SK-MEL-5 (cell line): ENCODE measurements at places on chromosomes 1 and 21. TPM values are rescaled to one million over a fixed set of nuclear protein-coding genes. Genes with fewer than 3 reads are reported as not detected.

RAB13 gene
- 52.4 and 55.6 TPM in 2 replicates for total RNA-seq

FCAMR gene
- total RNA-seq, result not detected in 2 replicates

SIK1 gene
- total RNA-seq, result 2.3 and 3.2 TPM in 2 replicates

APOBEC4 gene
- not detected in 2 replicates for total RNA-seq

PKLR gene
- 0.11 TPM in 1 of 2 replicates, not detected in the other for total RNA-seq

SLC25A44 gene
- total RNA-seq, result 26.0 and 26.6 TPM in 2 replicates

SLC50A1 gene
- 57.4 and 61.6 TPM in 2 replicates for total RNA-seq

TTC34 gene
- 0.03 TPM in 2 replicates for total RNA-seq

TMEM52 gene
- 0.67 TPM in 1 of 2 replicates, not detected in the other for total RNA-seq

ADGRB2 gene
- 4.2 and 4.4 TPM in 2 replicates for total RNA-seq

- DNase-seq, result peak; percentile 43
These were observed 12.9 kb downstream of the ATP1B1 start for GRCh38 chr1:169119405-169119804.

GRCh38 chr1:220483700-220484099 is 44.2 kb upstream of the MARK1 start:
- no peak for DNase-seq

DNA sequence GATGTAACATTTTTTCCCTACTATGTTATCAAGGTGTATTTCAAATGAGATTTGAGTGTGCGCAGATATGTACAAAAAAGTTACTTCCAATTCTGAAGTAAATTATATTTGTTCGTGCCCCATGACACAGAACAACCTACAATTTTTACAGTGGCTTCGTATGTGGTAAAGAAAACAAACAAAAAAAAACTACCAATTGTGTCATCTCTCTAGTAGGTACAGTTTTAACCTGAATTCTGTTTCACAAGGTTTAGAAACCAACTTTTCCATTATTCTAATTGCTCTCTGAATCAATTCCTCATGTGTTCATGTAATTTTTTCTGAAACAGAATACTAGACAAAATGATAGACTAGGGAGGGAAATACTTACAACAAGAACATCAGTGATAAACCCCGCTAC is 7.4 kb downstream of the SCAF4 start:
- DNase-seq, result no peak

DNA sequence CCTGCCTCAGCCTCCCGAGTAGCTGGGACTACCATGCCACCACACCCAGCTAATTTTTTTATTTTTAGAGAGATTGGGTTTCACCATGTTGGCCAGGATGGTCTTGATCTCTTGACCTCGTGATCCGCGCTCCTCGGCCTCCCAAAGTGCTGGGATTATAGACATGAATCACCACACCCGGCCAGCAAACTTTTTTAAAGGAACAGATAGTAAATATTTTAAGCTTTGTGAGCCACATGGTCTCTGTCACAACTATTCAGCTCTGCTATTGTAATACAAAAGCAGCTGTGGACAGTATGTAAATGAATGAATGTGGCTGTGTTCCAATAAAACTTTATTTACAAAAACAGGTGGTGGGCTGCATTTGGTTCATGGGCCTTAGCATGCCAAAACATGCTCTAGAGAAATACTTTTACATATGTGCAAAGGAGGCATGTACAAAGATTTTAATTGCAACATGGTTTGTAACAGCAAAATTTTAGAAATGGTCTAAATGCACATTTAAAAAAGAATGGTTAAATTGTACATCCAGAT is 47.0 kb downstream of the CDCP2 start:
- no peak for DNase-seq

DNA sequence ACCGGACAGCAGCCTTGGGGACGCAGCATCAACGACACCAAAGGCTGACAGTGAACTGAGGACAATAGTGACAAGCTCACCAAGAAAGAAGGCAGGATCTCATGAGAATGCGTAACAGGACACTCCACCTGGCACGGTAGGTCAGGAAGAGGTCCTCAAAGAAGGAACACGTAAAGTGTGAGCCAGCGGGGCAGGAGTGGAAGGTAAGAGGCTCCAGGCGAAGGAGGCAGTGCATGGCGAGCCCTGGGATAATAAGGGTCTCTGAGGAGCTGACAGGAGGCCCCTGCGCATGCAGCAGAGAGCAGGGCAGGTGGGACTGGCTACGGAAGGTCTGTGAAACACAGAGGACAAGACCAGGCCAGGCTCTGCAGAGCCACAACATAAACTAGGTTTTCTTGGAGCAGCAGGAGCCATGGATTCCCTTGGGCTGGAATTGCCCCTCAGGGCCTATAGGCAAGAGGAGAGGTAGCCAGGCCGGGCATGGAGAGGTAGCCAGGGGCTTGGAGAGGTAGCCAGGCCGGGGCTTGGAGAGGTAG is 8.2 kb downstream of the LSS start:
- DNase-seq, result no peak

DNA sequence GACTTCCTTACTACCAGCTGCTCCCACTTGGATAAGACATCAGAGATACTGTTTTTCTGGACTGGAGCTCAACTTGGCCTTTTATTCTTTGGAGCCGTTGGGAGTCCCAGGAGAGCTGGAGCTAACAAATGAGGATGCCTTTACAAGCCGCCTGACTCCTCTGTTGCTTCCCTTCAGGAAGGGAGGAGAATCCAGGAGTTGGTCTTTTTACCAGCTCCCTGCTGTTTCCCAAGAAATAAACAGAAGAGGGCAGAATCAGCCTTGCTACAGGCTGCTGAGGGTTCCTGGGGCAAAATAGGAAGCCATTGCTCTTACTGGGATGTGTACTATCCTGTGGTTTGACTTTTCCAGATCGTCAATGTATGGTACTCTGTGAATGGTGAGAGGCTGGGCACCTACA is 1.5 kb downstream of the EIF3I start:
- DNase-seq, result peak; percentile 42

GRCh38 chr1:230629511-230629910 is 12.8 kb upstream of the COG2 start:
- DNase-seq, result no peak

DNA sequence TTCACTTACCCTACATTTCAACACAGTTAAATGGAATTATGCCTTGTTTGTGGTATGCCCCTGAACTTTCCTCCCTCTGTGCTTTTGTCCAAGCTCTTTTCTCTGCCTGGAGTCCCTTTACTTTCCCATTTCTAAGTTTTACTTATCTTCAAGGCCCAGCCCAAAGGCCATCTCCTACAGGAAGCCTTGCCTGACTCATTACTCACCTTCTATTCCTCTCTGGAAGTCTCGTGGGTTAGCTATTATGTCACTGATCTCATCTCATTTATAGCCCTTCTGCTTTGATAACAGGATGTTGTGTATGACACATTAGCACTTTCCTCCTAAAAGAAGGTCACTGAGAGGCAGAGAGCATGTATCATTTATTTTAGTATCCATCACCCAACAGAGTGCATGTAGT is 78.8 kb upstream of the CD1D start:
- DNase-seq, result peak; percentile 49

DNA sequence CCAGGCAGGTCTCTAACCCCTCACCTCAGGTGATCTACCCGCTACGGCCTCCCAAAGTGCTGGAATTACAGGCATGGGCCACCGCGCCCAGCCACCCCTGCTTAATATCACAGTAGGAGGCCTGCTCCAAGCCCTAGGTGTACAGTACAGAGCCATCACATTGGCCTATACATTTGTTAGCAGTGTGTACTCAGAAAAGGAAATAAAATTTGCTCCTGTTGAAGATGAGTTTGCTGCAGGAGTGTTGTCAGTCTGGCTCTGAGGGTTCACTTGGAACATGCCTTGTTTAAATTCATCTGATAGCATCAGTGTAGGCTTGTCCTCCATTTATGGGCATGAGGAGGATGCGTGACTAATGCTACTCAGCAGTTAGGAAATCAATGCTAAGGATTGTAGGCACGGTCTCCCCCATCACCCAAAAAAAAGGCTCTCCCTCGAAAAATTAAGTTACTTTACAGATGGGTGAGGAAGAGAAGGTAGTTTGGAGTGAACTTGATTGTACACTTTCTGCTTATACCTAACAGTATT is 4.6 kb upstream of the ENAH start:
- no peak for DNase-seq

- peak; percentile 28 for DNase-seq
These were observed at the start of gene ADORA1 for GRCh38 chr1:203127666-203128430. Gene ADORA1, plus strand, starts transcription at chr1:203127726. Its CDS starts 1,116 bp downstream, at chr1:203128842.

- DNase-seq, result no peak
These were observed 29.2 kb downstream of the CDCA8 start for GRCh38 chr1:37721565-37721964.

DNA sequence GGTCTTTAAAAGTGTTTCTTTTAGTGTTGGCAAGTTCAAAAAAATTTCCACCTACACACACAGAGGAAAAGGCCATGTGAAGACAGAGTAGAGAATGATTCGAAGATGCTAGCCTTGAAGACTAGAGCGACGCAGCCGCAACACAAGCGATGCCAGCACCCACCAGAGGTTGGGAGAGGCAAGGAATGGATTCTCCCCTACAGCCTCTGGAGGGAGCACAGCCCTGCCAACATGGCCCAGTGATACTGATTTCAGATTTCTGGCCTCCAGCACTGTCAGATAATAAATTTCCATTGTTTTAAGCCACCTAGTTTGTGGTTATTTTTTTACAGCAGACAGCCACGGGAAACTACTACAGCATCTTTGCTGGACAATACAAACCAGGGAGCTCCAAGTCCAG is 6.9 kb upstream of the ADAR start:
- DNase-seq, result peak; percentile 63

DNA sequence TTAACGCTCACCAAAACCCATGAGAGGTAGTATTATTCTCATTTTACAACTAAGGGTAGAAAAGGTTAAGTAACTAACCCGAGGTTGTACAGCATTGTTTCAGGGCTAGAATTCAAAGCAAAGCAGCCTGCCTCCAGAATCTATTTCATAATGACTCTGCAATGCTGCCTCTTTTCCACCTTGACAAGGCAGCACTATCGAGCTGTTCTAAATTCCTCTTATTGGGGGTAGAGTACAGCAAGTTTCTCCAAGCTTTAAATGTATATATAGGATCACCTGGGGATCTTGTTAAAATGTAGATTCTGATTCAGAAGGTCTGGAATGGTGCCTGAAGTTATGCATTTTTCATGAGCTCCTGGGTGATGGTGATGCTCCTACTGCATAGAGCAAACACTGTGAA is 30.1 kb downstream of the WNT2B start:
- DNase-seq, result no peak
